ENCODE measurements at places on chromosomes 5 and 9.

GRCh38 chr5:87829217-87829551, 416.5 kb upstream of the CCNH start:
- no peak for DNase-seq

DNA sequence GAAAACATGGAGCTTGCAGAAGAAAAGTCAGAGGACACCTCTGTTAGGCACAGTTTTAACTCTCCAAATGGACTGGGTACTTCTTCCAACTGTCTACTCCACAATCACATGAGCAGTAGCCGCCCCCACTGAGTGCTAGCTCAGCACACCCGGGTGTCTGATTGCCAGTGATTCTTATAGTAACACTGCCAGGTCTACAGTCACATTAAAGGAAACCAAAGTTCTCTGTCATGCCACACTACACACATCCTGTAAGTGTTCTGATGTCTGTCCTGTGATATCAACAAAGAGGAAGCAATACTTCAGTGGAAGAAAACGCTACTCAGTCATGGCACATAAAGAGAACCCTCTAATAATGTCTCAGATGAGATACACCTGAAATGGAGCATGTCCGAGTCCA, at the start of gene HAVCR2:
TSS of gene HAVCR2 (minus strand) at position 69 of the 400 bp plus-strand sequence. CDS start at position 8, 61 bp downstream.
- no peak for DNase-seq

GRCh38 chr5:180026320-180026719, 45.2 kb downstream of the RNF130 start:
- DNase-seq, result no peak

- no peak for DNase-seq
Measured at GRCh38 chr5:92633875-92634487, 947.0 kb downstream of the NR2F1-AS1 start.

DNA sequence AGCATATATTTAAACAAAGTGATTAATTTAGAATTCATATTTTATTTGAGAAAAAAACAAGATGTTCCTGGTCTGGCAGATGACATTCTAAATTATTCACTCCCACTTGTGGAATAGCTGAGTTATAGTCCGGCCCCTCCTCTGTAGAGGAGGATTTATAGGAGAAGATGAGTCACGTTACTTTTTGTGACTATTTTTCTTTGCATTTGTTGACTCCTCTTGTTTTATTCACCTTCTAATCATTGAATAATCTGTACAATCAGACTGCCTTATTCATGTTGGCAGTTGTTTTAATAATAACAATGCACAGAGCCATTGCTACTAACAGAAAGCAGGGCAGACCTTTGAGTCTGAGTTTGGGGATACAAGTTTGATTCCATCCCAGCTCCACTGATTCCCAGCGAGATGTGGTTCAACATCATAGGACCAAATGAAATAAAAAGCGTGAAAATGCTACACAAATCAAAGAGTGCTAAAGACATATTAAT, 23.2 kb downstream of the DOCK8 start:
- no peak for DNase-seq
